ENCODE measurements at places on chromosomes 7 and 10. TPM values are rescaled to one million over a fixed set of nuclear protein-coding genes. Genes with fewer than 3 reads are reported as not detected.

Gene AGAP5
- 10.1 TPM for total RNA-seq

Gene FAM237B
- not detected for total RNA-seq

Gene RHOBTB1
- total RNA-seq, result 5.6 TPM

Gene CTAGE8
- not detected for total RNA-seq

Gene ACTR3C
- 0.92 TPM for total RNA-seq

Data from endodermal cell (in vitro differentiated cells).